ENCODE measurements at places on chromosomes 16 and 17.

DNA sequence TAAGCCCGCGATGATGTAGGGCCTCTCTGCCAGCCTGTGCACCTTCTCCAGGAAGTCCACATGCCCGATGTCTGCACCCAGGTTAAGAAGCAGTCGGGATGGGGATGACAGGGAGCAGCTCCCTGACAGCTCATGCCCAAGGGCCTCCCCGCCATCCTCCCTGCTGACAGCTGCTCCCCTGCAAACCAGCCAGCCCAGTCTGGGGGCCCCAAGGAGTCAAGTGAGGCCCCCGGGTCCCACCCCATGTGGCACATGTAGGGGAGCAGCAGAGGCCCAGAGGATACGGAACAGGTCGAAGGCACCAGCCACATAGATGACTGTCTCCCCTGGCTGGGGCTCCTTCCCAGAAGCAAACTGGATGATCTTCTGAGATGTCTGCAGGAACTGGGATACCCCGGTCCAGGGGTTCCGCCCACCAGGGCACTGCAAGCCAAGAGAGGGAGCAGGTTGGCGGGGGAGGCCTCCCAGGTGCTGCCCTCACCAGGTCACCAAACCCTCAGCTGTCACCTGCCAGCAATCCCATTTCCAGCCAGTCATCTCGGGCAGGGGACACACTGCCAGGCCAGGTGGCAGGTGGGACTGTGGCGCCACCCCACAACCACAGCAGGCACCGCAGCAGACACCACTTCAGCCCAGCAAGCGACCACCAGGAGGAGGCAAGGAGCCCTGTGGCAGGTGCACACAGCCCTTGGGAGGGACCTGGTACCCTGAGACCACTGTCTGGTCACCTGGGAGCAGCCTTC is 4.6 kb downstream of the PCYT2 start:
- no peak for DNase-seq

DNA sequence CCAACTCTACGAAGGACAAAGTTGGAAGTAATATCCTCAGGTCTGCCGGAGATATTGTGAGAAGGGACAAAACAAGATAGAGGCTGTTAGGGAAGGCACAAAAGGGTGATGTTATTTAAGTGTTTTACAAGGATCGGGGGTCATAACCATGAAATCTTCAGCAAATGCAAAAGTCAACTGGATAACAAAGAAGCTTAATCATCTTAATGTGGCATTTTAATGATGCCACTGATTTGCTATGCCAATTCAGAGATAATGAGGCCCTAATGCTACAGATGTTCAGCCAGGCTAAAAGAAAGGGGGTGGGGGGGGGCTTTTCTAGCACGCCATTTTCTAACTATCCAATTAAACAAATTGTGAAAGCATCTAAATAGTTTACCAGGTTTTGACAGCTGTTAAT is 63.1 kb downstream of the IKZF3 start:
- peak; percentile 25 for DNase-seq

- no peak for DNase-seq
Observed at GRCh38 chr17:17420082-17420481, 56.7 kb upstream of the MED9 start.

DNA sequence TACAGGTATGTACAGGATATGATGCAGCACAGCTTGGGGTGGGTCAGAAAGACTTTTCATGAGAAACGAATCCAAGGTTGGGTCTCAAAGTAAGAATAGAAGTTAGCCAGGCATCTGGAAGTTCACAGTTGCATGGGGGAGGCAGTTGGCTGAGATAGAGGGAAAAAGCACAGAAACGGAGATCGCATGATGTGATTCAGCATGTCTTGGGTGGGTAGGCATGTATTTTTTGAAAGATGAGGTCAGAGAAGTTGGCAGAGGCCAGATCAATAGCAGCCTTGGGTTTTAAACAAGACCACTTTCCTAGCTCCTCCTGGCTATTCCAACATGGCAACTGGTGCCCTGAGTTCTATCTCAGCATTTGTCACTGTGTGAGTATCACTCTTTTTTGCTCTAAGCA is 67.2 kb downstream of the PCTP start:
- DNase-seq, result no peak

DNA sequence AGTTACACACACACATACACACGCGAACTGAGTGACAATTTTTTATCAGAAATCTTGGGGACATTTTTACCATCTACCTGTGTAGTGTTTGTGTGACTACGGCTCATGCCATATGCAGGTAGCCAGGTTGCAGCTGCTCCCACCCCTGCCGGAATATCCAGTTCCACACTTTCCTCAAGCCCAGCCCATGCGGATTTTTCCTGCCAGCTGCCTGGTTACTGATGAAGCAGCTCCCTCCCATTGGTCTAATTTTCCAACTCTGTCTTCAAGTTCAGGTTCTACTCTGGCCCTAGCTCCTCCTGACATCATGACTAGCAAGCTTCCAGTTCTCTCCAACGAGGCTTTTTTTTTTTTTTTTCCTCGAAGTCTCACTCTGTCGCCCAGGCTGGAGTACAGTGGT is 4.8 kb downstream of the GSG1L2 start:
- DNase-seq, result no peak
